Activated CD4-positive, alpha-beta T cell treated with anti-CD3 and anti-CD28 coated beads for 36 hours (primary cell): ENCODE measurements at places on chromosomes 7 and 10.

DNA sequence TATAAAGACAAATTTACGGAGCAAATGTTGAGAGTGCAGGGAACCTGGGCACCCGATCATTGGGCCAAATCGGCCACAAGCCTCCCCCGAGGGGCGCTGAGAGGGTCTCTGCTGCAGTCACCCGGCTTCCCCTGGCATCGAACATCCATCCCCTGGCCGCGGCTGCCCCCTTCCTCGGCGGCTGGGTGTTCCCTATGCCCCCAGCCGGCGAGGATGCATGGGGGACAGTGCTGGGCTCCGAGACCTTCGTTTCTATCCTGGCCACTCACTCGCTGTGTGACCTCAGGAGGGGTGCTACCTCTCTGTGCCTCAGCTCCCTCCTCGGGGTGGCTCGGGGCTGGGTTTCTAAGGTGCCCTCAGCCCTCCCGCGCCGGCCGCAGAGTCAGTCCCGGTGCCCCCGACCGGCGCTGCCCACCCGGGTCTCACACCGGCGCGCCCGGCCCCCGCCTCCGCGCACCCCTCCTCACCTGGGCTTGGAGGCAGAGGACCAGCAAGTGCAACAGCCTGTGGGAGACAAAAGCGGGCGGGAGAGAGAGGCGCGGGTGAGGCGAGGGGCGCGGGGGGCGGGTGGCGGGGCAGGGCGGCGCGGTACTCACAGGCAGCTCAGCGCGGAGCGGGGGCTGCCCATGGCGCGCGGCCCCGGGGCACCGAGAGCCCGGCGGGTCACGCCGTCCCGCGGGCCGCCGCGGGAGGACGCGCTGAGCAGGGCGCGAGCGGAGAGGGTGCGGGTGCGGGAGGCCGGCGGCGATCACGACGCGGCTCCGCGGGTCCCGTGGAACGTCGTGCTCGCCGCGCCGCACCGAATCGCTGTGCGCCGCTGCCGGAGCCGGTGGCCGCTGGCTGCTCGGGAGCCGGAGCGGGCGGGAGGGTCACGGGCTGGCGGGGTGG is at the start of gene FGF8:
TSS of gene FGF8 (minus strand) at position 842 of the 888 bp plus-strand sequence. CDS start at position 628, 214 bp downstream.
- peak; percentile 27 for DNase-seq

- DNase-seq = no peak
These were observed 202.8 kb downstream of the BAMBI start for GRCh38 chr10:28879875-28880682.

- no peak for DNase-seq
These were observed 80.7 kb downstream of the C7orf25 start for GRCh38 chr7:42831006-42831717.

DNA sequence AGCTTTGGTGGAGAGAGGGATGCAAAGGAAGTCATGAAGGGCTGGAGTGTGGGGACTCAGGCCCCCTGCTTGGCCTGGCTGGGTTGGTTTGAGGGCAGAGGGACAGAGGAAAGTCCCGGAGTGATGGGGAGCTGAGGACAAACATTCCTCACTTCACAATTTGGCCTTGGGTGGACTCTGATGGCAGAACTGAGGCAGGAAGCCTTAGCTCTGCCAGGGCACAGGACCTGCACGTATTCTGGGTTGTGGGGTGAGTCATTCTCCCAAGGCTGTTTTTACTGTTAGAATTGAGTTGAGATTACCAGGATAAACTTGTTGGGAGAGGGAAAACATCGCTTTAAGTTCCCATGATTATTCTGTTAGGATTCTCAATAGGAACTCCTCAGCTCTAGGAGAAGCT is 2.6 kb downstream of the GOLGA7B start:
- DNase-seq = no peak

- DNase-seq = no peak
These were observed 49.0 kb upstream of the EN2 start for GRCh38 chr7:155408651-155409586.

DNA sequence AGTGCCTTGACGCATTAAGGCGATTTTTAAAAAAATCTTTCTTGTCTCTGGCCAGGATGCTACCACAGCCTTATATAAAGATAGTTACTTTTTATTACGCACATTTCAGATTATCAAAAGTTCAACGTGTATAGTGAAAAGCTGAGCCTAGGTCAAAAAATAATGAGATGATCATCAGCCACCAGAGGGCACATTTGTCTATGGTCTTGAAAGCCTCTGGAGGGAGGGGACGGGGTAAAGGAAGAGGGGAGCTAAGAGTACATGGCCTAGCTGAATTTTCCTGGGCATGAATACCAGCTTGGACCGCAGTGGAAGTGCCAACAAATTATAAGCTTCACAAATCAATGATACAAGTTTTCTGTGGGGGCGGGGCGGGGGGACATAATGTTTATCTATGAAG is 285.9 kb upstream of the SMIM30 start:
- no peak for DNase-seq

DNA sequence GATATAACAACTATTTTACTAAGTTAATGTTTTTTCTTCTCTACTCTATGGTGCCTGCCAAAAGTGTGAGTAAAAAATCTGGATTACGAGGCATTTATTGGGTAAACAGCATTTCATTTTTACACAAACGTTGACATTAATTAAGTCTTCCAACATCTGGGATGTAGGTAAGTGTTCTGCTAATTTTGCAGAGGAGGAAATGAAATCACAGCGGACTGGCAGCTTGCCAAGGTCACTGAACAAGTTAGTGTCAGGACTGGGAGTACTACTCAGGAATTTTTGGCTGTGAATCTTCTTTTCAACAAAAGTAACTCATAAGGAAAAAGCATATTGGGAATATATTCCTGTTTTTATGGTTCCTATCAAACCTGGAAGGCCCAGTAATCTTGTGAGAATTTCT is 612.1 kb upstream of the FZD8 start:
- no peak for DNase-seq

DNA sequence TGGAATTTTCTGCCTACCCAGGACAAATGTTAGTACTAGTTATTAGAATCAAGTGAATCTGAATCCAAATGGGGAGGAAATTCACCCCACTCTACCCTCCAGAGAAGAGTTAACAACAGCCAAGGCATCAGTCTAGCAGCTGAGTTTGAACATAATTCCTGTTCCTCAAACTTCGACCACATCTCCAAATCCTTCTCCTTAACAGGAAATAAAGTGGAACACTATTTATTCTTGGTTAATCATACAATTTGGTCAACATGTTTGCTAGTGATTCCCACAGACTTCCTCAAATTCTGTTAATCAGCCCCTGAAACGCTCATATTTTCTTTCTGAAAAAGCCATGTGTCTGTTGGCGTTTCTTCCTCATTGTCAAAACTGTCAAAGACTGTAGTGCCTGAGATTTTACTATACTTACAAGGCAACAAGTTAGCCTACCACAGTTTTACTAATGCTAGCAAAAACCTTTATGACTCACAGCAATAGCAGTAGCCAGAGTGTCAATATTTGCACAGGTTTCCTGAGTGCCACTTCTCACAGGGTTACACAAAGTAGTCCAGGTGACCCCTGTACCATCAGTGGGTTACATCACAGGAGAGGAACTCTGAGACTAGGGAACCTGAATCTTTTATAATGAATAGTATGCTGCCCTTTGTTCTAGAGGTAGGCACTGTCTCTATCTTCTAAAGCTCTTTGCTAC is 202.9 kb downstream of the GRM3 start:
- DNase-seq = no peak

DNA sequence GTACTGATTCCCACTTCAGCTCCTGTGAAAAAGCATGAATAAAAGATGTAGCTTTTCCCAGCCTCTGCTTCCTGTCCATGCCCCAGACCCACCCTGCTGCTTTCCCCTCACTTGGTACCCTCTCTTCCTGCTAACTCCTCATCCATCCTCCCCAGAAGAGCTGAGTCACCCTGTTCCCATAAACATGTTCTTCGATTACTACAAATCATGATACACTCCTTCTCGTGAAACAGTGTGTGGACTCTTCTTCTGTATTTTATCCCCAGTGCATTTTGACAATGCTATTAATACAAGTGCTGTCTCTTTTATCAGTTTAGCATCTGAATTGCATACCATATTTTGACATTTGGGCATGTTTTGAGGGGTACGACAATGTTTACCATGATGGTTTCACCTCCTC is 45.8 kb upstream of the SORBS1 start:
- DNase-seq = no peak

- no peak for DNase-seq
These were observed 224.7 kb upstream of the SH2B2 start for GRCh38 chr7:102061981-102062390.

- DNase-seq = no peak
These were observed 22.7 kb downstream of the ZNF365 start for GRCh38 chr10:62396864-62397263.

DNA sequence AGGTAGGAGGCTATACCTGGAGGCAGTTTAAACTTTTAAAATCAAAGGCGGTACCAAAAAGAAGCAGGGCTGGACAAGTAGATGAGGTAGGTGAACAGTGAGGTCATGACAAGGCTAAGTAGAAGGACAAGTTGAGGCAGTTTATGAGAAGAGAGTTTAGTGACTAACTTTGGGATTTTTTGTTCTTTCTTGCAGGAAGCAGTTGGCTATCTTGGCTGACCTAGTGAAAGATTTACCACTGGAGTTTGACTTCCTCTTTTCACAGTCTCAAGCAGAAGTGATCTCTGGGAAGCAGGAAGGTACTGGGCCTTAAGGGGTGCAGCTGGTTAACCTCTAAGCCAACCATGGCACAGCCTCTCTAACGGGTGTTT is 26.3 kb downstream of the ENTPD7 start:
- no peak for DNase-seq

- DNase-seq = no peak
These were observed 58.6 kb downstream of the PROSER2 start for GRCh38 chr10:11881477-11882417.

DNA sequence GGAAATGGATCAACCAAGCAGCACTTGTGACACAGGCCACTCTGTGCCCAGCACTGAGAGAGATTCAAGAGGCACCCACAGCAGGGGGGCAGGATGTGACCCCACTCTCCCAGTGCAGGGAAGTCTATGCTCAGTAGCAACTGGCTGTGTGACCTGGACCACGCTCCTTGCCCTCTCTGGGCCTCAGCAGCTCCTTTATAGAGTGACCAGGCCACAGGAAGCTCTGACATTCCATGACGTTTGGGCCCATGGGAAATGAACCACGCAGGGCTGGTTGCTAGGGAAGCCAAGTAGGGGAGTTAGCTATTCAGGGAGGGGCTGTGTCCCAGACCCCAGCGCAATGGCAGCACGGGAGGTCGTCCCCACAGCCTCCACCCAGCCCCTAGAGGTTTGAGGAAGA is 232.6 kb downstream of the USP6NL start:
- no peak for DNase-seq

DNA sequence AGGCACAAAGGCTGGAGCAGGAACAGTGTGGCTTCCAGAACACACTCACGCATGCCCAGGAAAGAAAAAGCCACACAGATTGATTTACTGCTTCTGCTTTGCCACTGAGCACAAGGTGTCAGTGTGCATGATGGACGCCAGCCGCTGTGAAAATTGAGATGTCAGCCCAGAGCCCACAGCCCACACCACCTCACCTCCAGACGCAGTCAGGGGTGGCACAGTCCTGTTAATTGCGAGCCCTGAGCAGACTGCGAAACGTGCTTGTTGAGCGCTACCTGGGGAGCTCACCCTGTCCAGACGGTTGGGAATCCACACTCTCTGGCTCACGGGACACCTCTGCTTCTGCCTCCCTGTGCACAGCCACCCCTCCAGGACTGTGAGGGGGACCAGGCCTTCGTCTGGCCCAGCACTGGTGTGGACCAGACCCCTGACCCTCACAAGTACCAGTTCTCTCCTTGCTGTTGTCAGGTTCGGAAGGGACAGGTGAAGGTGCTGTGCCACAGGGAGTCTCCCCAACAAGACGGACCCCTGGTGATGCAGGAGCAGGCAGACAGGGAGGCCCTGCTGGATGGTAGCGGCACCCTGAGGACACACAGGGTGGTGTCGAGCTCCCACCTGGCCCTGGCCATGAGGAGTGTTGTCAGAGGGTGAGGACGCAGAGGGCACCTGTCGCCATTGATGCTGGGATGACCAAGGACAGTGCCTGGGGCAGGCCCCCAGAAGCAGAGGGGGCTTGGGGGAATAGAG is 15.3 kb downstream of the RASGEF1A start:
- DNase-seq = peak; percentile 4

GRCh38 chr7:47217570-47218360 is 364.1 kb downstream of the TNS3 start:
- DNase-seq = no peak

- no peak for DNase-seq
These were observed 256.4 kb downstream of the TRIL start for GRCh38 chr7:28701731-28702130.

- no peak for DNase-seq
These were observed 329.4 kb upstream of the MYO3A start for GRCh38 chr10:25604591-25604990.

DNA sequence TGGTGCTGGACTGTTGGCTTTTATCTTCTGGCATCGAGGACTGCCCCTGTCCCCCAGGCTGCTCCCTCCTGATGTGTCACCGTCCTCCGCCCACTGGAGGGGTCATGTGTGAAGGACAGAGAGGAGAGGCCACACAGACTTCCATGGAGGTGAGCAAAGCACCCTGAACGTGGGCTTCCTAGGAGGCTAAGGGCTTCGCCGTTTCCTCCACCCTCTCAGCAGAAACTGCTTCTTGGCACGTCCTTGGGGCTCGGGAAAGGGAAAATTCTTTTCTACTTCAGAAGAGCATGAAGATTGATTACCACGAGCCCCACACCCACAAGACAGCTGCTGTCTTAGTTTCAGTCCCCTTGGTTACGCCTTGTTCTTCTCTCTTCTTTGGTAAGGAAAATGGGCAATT is 218.2 kb downstream of the CCDC3 start:
- DNase-seq = no peak

DNA sequence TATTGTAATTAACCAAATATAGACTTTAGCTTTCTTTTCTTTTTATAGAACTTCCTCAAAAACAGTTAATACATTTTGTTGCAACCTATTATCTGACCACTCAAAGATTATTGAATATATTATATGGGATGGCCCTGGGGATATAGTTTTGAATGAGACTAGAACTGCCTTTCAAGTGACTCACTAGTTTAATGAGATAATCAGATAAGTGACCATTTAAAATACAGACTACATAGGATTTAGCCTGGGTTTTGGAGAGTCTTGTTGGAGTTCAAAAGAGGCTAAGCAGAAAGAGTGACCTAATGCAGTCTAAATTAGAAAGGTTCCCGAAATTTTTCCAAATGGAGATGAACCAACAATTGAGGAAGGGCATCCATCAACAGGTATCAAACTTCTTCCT is 305.2 kb upstream of the ETV1 start:
- DNase-seq = no peak

DNA sequence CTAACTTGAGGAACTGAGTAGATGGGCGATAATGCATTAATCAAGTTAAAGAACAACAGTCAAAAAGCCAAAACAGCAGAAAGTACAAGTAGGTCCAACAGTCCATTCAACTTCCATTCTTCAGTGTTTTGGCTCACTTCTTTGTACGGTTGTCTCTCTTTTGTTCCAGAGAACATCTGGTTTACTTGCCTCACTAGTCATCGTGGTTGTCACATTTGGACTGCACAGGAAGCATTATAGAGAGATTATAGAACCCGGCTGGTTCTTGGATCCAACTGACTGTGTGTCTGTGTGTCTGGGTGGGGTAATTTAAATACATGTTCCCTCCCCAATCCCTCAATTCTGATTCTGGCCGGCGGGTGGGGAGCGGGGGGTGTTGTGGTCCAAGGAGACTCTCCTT is 1.8 kb upstream of the CEP41 start:
- DNase-seq = no peak
